ENCODE measurements at places on chromosomes 16 and 17.

GRCh38 chr16:64919141-64919540 is 202.7 kb downstream of the CDH11 start:
- no peak for DNase-seq

GRCh38 chr17:81452551-81452950 is 57.3 kb downstream of the BAHCC1 start:
- DNase-seq = no peak

GRCh38 chr17:28295677-28296578 is 23.1 kb upstream of the TMEM97 start:
- no peak for DNase-seq

GRCh38 chr17:56023851-56024250 is 129.4 kb upstream of the ANKFN1 start:
- no peak for DNase-seq

DNA sequence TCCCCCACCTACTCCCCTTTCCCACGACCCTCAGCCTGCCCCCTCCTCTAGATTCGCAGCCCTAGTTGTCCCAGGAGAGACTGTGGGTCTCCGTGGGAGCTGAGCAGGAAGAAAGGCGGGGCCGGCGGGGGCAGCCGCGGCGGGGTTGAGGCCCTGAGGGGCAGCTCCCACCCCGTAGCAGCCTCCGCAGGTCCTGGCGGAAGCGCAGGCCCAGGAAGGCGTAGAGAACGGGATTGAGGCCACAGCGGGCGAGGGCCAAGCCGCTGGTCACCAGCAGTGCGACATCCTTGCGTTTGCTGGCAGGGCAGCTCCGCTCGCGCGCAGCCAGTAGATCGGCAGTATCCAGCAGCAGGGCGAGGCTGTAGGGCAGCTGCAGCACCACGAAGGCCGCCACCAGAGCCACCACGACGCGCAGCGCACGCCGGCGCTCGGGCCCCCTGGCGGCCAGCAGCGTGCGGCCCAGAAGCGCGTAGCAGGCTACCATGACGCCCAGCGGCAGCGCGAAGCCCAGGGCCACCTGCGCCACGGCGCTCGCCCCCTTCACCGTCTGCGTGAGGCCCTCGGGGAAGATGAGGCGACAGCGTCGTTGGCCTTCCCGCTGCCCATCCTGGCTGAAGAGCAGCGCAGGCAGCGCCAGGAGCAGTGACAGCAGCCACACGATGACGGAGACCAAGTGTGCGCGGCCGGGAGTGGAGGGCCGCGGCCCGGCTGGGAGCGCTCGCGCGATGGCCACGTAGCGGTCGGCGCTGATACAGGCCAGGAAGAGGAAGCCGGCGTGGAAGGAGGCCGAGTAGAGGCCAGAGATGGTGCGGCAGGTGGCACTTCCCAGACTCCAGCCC is 1.9 kb downstream of the CCR10 start:
- DNase-seq = peak; percentile 57

DNA sequence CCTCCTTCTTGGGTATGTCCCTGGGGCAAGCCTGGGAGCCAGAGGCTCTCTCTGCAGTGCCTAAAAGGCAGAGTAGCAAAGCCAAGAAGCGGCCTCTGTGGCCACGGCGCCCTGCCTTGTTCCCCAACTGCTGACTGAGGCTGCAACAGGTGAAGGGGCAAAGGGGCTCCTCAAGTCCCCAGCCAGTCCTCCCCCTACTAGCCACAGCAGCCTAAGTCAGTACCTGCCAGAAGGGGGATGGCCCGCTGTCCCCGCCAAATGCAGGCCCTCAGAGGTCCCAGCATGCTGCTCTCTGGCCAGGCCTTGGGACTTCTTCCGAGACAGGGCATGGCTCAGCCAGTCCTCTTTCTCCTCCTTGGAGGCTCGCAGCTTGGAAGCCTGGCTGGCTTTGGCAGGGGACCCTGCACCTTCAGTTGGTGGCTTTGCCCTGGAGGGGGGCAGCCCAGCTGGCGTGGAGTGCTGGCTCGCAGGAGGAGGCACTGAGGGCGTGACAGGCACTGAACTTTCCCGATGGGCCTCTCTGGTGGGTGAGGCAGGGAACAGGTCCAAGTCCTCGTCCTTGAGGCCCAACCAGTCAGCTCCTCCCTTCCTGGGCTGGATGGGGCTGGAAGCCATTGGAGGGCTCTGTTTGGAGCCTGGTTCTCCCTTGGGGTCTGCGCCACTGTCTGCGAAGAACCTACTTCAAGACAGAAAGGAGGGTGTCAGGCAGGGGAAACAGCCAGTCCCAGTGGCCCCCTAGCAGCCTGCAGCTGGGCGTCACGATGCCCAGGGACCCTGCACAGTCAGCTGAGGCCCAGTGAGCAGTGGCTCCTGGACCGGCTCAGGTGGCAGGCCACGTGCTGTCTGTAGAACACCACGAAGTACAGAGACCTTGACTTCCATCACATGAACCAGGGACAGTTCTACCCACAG is 17.6 kb downstream of the FBF1 start:
- no peak for DNase-seq

GRCh38 chr17:73316919-73317505 is 5.2 kb upstream of the CDC42EP4 start:
- no peak for DNase-seq

DNA sequence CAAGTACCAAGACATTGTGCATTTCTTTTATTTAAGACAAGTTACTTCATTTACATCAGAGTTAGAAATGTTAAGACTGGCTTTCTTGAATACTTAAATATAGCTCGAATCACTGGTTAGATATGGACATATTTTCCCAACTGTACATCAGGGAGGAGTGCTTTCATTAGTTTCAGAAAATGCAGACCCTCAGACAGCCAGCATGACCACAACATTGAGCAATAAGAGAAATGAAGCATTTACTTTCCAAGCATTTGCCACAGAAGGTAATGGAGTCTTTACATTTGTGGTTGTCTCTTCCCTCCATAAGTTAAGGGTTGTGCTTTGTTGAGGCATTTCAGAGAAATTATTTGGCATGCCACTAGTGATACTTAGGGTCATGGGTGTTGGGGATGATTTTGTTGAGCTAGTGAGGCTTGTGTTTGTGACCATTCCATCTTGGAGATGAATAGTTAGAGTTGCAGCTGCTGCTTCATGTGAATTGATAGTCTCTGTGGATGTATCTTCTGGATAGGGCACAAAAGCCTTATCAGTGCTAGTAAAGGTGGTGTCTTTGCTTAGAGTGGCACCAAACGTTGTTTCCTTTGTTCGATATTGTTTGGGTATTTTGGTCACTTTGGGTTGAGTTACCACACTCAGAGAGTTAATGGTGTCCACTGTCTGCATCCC is 2.1 kb downstream of the OMG start:
- no peak for DNase-seq

GRCh38 chr17:20095336-20096080 is 86.3 kb downstream of the SPECC1 start:
- DNase-seq = no peak

GRCh38 chr17:65850486-65850885 is 289.0 kb upstream of the AXIN2 start:
- no peak for DNase-seq

DNA sequence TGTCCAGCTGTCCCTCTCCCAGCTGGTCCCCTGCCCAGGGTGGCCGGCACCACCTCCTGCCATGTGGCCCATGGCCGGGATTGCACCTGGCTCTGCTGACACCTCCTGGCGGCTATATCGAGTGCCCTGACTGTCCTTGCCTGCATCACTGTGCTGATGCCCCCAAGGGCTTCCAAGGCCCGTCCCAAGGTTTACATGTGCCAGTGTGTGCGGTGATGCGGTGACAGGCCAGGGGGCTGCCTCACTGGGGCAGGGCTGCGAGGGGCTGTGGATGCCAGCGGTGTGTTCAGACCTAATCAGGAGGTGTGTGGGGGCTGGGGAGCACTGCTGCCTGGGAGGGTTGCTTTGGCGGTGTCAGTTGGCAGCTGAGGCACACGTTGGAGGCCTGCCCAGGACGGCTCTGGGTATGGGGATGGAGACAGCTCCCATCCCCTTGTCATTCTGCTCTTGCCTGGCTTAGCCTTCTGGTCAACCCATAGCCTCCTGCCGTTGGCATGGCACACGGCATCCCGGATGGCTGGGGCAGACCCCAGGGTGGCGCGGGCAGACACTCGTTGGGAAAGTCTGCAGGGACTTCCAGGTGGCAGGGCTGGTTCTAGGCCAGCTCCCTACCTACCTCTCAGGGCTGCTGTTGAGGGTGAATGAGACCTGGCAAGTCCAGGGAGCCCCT is 5.5 kb downstream of the MAP2K3 start:
- no peak for DNase-seq

DNA sequence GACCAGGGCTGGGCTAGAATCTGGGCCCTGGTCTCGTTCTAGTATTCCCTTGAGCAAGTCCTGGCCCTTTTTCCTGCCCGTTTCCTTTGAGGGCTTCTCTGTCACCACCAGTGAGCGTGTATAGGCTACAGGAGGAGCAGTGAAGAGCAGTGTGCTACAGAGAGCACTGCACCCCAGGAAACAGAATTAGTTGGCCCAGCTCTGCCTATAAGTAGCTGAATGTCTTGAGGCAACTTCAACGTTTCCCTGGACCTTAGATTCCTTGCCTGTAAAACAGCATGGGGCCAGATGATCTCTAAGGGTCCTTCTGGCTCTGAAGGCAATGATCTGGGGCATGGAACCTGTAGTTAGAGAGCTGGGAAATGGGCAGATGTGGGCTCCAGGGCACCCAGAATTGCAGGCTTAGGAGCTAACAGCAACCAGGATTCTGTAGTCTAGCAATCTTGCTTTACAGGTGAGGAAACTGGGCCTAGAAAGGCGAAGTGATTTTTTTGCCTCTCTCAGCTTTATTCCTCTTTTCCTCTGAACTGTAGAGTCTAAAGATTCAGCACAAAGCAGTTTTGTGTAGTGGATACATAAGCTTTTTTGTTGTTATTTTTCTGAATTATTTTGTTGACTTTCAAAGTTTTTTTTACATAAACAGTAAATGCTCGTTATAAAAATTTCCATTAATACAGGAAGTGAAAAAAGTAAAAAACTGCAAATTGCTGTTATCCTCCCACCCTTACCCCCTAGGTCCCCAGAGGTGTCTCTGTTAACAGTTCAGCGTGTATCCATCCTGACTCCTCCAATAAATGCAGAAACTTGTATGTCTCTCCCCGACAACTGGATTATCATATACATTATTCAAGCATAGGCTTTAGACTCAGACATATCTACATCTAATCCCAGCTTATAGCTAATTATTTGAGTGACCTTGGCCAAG is 1.7 kb upstream of the MYL4 start:
- no peak for DNase-seq

GRCh38 chr16:47528431-47528830 is 67.3 kb downstream of the PHKB start:
- no peak for DNase-seq

DNA sequence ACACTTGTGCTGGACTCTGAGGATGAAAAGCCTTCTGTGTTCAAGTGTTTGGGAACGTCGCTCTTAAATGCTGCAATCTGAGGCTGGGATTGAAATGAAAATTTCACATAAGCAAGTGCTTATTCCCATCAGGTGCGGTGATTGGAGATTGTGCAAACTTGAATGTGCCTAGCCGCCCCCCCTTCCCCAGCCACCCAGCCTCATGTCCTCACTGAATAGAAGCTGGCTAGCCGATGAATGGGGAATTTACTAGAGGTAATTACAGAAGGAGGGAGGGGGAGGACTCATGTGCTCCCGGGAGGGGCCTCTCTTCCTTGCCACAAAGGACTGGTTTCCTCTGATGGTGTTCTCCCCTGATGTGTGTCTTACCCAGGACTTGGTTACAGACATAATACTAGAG is 544.8 kb upstream of the EEF2KMT start:
- DNase-seq = no peak

GRCh38 chr16:78709137-78709884 is 609.9 kb downstream of the WWOX start:
- DNase-seq = no peak

DNA sequence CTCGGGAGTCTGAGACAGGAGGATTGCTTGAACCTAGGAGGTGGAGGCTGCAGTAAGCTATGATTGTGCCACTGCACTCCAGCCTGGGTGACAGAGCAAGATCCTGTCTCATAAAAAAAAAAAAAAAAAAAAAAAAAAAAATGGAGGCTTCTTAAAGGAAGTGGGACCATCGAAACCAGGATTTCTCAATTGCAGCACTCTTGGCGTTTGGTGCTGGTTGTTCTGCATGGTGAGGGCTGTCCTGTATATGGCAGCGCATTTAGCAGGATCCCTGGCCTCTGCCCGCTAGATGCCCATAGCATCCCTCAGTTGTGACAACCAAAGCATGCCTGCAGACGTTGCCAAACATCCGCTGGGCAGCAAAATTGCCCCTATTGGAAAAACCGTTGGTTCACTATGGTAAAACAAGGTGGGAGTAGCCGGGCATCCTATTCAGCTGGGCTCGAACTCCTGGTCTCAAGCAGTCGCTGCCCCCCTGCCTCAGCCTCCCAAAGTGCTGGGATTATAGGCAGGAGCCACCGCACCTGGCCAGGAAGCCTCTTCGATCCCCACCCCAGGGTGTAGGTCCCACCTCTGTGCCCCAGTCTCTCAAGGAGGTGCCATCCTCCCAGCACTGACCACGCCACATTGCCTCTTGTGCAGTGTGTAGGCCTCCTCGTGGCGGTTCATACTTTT is 6.5 kb upstream of the NPIPB7 start:
- DNase-seq = no peak

GRCh38 chr16:20910781-20911321 is 10.3 kb downstream of the LYRM1 start:
- no peak for DNase-seq

DNA sequence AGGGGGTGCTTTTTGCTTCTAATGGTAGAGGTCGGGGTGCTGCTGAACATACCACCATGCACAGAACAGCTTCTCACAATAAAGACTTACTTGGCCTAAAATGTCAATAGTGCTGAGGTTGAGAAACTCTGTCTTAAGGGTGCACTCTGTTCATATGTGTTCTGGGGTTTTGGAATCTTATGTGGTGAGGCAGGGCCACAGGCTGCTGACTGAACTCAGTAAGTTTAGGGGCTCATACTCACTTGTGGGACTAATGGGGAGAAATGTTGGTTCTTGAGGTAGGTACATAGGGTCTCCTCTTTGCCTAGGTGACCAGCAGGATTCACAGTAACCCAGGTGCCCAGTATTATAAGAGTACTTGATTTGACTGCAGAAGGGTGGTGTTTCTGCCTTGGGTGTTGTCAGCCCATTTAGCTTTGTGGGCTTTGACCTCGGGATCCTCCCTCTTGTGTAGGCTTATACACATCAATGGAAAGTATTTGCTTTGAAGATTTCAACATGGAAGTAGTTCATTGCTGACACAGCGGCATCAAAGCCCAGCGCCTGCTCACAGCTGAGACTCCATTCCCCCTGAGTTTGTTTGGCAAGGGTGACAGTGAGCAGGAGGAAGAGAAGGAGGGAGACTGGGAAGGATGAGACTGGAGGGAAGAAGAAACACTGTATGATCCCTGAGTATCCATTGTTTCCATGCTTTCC is 17.2 kb downstream of the SLC7A6 start:
- no peak for DNase-seq

- no peak for DNase-seq
Measured at GRCh38 chr17:3915995-3916696, at the start of gene P2RX1. Gene P2RX1 (minus strand): TSS chr17:3916465. CDS start chr17:3916225, 240 bp downstream.

- DNase-seq = no peak
Measured at GRCh38 chr17:65139101-65139764, 2.1 kb downstream of the RGS9 start.

DNA sequence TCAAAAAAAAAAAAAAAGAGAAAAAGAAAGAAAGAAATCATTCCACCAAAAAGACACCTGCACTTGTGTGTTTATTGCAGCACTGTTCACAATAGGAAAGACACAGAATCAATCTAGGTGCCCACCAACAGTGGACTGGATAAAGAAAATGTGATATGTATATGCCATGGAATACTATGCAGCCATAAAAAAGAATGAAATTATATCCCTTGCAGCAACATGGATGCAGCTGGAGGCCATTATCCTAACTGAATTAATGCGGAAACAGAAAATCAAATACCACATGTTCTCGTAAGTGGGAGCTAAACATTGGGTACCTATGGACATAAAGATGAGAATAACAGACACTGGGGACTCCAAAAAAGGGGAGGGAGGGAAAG is 5.7 kb upstream of the C16orf92 start:
- DNase-seq = no peak

GRCh38 chr17:5826384-5826783 is 242.1 kb upstream of the NLRP1 start:
- DNase-seq = no peak

All from effector CD4-positive, alpha-beta T cell (primary cell).